ENCODE measurements at places on chromosomes 3 and 15. TPM values are rescaled to one million over a fixed set of nuclear protein-coding genes. Genes with fewer than 3 reads are reported as not detected.

- DNase-seq: no peak
- no peaks in the 10 kb centered on the region for H3K4me1 ChIP-seq
- no peaks in the 10 kb centered on the region for H3K36me3 ChIP-seq
- H3K27ac ChIP-seq: no peak overlapping the region
Measured at GRCh38 chr15:71203586-71204474, 88.6 kb downstream of the THSD4 start.

- H3K27ac ChIP-seq: no peak overlapping the region
- no peaks in the 10 kb centered on the region for H3K27me3 ChIP-seq
- no peak for DNase-seq
- H3K4me3 ChIP-seq: no peak overlapping the region
Measured at GRCh38 chr15:49023354-49023753, 22.9 kb downstream of the SECISBP2L start.

DNA sequence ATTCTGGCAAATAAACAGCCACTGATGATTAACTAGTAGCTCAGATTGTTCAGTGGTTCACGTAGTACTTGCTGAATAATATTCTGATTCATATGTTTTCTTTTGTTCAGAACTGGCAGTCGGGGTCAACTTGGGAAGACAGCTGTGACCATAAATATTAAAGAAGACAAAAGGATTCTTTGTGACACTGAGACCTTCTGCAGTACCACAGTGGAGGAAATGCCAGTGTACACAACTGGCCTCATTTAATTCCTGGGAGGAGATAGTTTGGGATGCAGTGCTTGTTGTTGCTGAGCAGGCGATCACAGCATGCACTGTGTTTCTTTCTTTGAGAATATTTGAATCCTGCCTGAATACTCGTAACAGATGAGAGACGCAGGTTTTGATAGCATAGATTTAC is 26.7 kb upstream of the MCF2L2 start:
- no peak for DNase-seq
- H3K27me3 ChIP-seq: no peaks in the 10 kb centered on the region
- no peaks in the 10 kb centered on the region for H3K4me1 ChIP-seq
- H3K4me3 ChIP-seq: no peak overlapping the region
- H3K27ac ChIP-seq: no peak overlapping the region
- no peaks in the 10 kb centered on the region for H3K36me3 ChIP-seq

DNA sequence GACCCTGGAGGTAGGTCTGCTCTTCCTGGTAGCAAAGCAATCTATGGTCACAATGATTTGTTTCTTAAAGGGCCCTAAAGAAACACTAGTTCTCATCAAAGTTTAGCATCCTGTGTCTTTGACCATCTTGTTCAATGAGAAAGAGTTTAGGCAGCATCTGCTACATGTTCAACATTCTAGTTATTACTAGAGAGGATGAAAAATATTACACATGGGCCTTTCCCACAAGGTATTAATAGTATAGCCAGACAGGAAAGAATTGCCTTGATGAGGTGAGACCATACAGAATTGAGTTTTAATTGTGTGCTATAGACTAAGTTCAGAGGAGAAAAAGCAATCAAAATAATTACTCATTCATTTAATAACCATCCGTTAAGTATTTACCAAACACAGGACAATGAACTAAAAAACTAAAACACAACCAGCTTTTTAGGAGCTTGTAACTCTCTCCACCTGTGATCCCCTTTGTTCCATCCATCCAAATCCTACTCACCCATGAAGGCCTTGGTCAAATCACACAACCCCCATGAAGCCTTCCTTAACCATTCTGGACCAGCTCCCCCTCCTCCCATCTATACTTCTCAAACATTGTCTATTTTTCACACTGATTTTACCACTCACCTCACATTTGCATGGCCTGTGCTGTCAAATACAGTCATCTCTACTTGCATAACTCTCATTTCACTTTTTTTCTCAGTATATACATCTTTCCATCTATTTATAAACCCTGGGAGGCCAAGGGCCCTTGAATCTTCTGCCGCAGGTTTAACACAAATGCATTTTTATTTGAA is 122.9 kb downstream of the RORA start:
- no peak overlapping the region for H3K27ac ChIP-seq
- no peaks in the 10 kb centered on the region for H3K4me1 ChIP-seq
- no peak overlapping the region for H3K4me3 ChIP-seq
- H3K27me3 ChIP-seq: no peaks in the 10 kb centered on the region

GRCh38 chr3:170361711-170362110 is 4.2 kb downstream of the SKIL start:
- H3K27me3 ChIP-seq: no peaks in the 10 kb centered on the region
- H3K4me3 ChIP-seq: no peak overlapping the region
- DNase-seq: no peak
- no peak overlapping the region for H3K27ac ChIP-seq

- no peak overlapping the region for H3K27ac ChIP-seq
- no peak for DNase-seq
Measured at GRCh38 chr3:117117188-117117936, 407.8 kb downstream of the TUSC7 start.

GRCh38 chr3:152557302-152557999 is 277.5 kb upstream of the P2RY1 start:
- no peaks in the 10 kb centered on the region for H3K4me1 ChIP-seq
- H3K36me3 ChIP-seq: no peaks in the 10 kb centered on the region
- no peak for DNase-seq
- no peaks in the 10 kb centered on the region for H3K27me3 ChIP-seq
- H3K4me3 ChIP-seq: no peak overlapping the region

DNA sequence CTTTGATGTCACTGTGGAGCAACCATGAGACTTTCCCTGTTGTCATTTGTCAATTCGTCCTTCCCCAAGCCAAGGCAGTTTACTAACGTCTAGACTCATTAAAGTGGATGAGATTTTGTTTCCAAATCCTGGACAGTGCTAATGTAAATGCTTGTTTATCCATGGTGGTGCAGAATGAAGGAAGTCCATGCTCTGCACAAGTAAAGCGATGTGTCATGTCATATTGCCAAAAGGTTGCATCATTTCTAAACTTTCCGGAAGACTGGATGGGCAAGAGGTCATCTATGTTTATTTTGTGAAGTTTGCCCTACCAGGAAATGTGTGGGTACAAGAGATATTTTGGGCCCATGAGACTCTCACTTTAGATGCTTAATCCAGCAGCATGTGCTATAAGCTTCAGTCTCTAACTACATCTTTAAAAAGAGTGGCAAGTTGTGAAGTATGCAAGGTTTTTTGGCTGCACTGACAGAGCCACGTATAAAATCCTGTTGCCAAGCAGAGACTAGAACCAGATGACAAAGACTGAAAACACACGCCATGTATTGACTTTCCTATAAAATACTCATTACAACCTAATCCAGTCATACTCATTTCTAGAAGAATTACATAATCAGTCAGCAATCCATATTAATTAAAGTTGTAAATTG is 72.1 kb upstream of the FNDC3B start:
- no peak overlapping the region for H3K4me3 ChIP-seq
- H3K27ac ChIP-seq: peak overlapping the region; percentile 25
- H3K4me1 ChIP-seq: no peaks in the 10 kb centered on the region
- no peaks in the 10 kb centered on the region for H3K27me3 ChIP-seq

The TMEM212 gene
- total RNA-seq: not detected

DNA sequence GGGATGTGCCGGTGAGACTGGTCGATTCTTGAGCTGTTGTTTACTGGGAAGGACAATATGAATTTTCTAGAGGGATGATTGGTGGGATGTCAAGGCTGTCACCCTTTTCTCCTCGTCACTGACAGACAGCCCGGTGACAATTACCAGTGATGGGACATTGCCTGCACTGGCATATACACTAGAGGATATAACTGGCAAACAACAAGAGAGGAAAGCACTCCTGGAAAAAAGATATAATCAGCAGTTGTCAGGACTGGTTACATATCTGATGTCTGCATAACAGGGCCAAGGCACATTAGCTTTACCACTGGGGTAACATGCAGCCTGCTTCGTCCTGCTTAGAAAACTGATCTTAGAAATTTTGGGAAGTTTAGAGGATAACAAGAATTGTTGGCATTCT is 131.1 kb downstream of the ROBO2 start:
- no peaks in the 10 kb centered on the region for H3K36me3 ChIP-seq
- no peaks in the 10 kb centered on the region for H3K4me1 ChIP-seq
- DNase-seq: no peak
- H3K27me3 ChIP-seq: no peaks in the 10 kb centered on the region
- no peak overlapping the region for H3K27ac ChIP-seq
- no peak overlapping the region for H3K4me3 ChIP-seq

DNA sequence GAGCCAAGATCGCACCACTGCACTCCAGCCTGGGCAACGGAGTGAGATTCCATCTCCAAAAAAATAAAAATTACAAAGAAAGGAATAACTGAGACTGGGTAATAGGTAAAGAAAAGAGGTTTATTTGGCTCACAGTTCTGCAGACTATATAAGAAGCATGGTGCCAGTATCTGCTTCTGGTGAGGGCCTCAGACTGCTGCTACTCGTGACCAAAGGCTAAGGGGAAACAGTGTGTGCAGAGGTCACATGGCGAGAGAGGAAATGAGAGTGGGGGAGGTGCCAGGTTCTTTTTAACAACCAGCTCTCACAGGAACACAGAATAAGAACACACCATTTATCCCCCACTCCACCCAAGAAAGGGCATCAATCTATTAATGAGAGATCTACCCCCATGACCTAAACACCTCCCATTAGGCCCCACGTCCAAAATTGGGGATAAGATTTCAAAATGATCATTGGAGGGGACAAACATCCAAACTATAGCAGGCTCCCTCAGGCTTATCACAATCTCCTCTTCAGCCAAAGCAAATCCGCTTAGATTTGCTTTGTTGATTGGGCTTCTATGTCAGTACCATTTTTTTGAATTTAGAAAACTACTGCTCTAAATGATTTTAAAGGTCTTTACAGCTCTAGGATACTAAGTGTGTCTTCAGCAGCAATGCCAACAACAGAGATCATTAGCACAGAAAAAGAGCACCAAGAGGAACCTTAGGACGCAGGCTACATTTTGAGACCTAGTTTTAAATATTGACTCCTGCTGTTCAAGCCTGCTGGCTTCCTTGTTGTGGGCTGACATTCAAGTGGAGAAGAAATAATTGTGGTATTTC is 84.2 kb upstream of the TBL1XR1 start:
- H3K27me3 ChIP-seq: no peaks in the 10 kb centered on the region
- no peak overlapping the region for H3K4me3 ChIP-seq
- no peak for DNase-seq
- no peaks in the 10 kb centered on the region for H3K36me3 ChIP-seq
- peaks cover 18% of the 10 kb centered on the region for H3K4me1 ChIP-seq

GRCh38 chr15:100714034-100714748 is 111.8 kb downstream of the ASB7 start:
- DNase-seq: no peak
- H3K36me3 ChIP-seq: no peaks in the 10 kb centered on the region
- H3K4me1 ChIP-seq: no peaks in the 10 kb centered on the region
- no peaks in the 10 kb centered on the region for H3K27me3 ChIP-seq
- no peak overlapping the region for H3K27ac ChIP-seq

The MOBP gene
- not detected for total RNA-seq

- no peak for DNase-seq
- no peaks in the 10 kb centered on the region for H3K4me1 ChIP-seq
- H3K4me3 ChIP-seq: no peak overlapping the region
- no peaks in the 10 kb centered on the region for H3K36me3 ChIP-seq
- no peak overlapping the region for H3K27ac ChIP-seq
- no peaks in the 10 kb centered on the region for H3K27me3 ChIP-seq
Measured at GRCh38 chr15:64284042-64284441, 71.9 kb downstream of the CSNK1G1 start.

The KCNMB3 gene
- total RNA-seq: 0.71 TPM

DNA sequence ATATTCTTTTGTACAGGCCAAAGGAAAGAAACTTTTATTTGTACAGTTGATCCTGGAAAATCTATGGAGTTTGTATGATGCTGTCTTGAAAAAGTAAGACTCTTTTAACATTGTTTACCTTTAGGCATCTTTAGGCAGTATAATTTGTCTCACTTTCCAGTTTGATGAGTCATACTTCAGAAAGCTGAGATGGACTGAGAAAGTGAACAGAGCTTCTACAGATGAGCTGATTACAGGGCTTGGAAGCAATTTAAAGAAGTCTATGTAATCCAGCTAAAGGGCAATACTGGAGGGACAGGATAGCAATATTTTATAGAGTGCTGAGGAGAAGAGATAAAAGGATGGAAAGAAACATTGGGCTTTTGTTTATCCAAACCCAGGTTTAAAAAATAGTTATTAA is 123.5 kb upstream of the GOLGA6L4 start:
- no peaks in the 10 kb centered on the region for H3K4me1 ChIP-seq
- H3K36me3 ChIP-seq: no peaks in the 10 kb centered on the region
- no peak for DNase-seq
- H3K27ac ChIP-seq: no peak overlapping the region
- H3K4me3 ChIP-seq: no peak overlapping the region
- no peaks in the 10 kb centered on the region for H3K27me3 ChIP-seq

The XCR1 gene
- total RNA-seq: not detected

The COX17 gene
- total RNA-seq: 108 TPM

DNA sequence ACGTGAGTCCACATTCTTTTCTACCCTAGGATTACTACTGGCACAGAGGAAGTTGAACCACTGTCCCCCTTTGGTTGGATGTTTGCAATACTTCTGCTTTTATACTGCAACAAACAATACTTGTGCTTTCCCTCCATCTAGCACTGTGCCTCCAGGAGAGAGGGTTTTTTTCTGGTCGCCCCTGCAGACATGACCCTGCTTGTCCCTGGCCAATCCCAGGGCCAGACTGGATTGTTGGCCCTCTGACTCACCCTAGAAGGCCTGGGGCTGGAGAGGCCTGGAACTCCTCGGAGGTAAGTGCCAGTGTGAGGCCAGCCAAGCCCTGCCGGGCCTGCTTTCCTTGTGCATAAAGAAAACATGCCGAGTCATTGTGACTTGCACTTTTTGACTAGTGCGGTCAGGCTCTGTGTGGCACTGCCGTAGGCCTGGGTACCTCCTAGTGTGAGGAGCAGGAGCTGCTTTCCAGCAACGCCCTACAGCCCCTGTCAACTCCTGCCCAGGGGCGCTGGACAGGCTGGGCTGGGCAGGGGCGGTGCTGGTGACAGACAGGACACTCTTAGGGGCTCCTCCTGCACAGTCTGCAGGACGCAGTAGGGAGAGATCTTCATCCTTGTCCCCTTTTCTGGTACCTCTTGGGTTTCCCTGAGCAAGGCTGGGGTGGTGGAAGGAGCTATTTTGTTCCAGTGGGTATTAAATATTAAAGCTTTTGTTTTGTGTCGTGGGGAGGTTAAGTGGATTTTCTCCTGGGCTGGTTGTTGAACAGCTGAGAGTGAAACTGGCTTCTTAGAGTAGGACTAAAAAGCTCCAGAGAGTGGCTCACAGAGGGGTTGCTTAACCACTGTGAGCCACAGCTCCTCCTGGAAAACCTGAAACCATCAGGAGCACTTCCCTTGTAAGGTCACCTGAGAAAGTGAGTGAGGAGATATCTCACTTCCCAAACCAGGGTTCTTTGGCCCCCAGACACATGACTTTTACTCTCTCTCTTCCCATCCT is 14.4 kb upstream of the TKT start:
- DNase-seq: no peak
- no peaks in the 10 kb centered on the region for H3K4me1 ChIP-seq
- no peak overlapping the region for H3K4me3 ChIP-seq
- no peaks in the 10 kb centered on the region for H3K36me3 ChIP-seq
- peak overlapping the region; percentile 57 for H3K27ac ChIP-seq
- no peaks in the 10 kb centered on the region for H3K27me3 ChIP-seq

DNA sequence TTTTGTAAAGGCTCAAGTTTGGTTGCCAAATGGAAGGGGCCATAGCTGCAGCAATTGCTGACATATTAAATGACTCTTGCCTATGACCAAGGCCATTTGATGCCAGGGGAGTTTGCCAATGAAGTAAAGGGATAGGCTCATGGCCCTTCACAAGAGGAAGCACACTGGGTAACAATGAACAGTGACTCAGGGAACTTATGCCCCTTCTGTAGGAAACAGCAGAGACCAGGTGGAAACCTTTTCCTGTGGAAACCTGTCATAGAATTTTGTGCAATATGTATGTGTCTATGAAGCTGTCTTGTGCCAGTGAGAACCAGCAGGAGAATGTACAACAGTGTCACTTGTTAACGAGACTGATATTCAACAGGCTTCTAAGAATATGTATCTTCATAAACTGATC is 25.4 kb upstream of the AVEN start:
- no peak for DNase-seq
- H3K36me3 ChIP-seq: no peaks in the 10 kb centered on the region
- H3K27me3 ChIP-seq: no peaks in the 10 kb centered on the region
